ENCODE measurements at places on chromosomes 4 and X. TPM values are rescaled to one million over a fixed set of nuclear protein-coding genes. Genes with fewer than 3 reads are reported as not detected.

The MUC7 gene
- not detected for total RNA-seq

The AGTR2 gene
- total RNA-seq = not detected

The SLC38A5 gene
- 28.8 TPM for total RNA-seq

The LRIT3 gene
- total RNA-seq = 0.31 TPM

The FREM3 gene
- not detected for total RNA-seq

The REPS2 gene
- 24.4 TPM for total RNA-seq

The LGI2 gene
- 3.1 TPM for total RNA-seq

The EPGN gene
- not detected for total RNA-seq

The MAGEE2 gene
- 5.3 TPM for total RNA-seq

The SLC9A7 gene
- 31.0 TPM for total RNA-seq

The GLRA2 gene
- total RNA-seq = 86.1 TPM

The WDR19 gene
- total RNA-seq = 105 TPM

The STPG2 gene
- total RNA-seq = 4.1 TPM

The UGT2B10 gene
- total RNA-seq = not detected

The GNRHR gene
- total RNA-seq = not detected

The AREG gene
- not detected for total RNA-seq

The HERC6 gene
- total RNA-seq = 6.6 TPM
